ENCODE measurements at places on chromosomes 5 and 9. TPM values are rescaled to one million over a fixed set of nuclear protein-coding genes. Genes with fewer than 3 reads are reported as not detected.

DNA sequence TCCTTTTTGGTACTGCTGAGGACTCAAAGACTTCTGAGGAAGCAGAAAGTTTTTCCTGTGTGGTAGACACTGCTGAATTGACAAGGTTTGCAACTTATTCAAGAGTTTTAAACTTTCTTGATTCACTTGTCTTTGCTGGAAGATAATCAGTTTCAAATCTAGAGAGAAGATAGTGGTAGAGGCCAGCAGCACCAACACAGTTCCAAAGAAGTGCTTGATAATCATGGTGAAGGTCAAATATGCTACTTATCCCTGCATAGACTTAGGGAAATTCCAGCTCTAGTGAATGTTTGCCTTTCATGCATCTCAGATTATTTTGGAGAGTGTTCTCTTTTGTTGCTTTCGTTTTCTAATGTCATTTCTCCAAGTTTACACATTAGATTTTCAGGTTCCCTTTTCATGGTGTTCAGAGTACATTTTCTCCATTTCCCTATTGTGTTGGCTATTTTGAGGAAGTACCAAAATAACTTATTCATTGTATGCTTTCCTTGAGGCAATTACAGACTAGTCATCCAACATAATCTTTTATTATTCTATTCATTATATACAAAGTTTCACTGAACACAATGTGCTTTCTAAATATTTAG, 550 bp downstream of the IFNE start:
- peaks cover 5% of the 10 kb centered on the region for H3K4me1 ChIP-seq
- no peak overlapping the region for H3K27ac ChIP-seq
- peaks cover 8% of the 10 kb centered on the region for H3K27me3 ChIP-seq
- H3K4me3 ChIP-seq = no peak overlapping the region
- DNase-seq = no peak
- H3K36me3 ChIP-seq = no peaks in the 10 kb centered on the region

TAF11L14 gene
- not detected for total RNA-seq

DNA sequence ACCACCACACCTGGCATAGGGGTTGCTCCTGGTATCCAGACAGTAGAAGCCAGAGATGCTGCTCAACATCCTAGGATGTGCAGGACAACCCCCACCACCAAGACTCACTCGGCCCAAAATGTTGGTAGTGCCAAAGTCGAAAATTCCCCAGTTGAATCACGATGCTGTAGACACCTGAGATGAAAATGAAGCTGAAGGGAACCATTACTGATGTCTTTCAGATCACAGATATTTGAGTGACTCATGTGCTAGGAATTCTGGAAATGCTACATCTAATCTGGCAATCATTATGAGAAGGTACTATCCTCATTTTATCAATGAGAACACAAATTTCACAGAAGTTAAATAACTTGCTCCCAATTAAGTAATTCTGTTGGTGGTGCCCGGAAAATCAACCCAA, 21.0 kb upstream of the UBE2QL1 start:
- no peaks in the 10 kb centered on the region for H3K36me3 ChIP-seq
- H3K27ac ChIP-seq = no peak overlapping the region
- H3K4me1 ChIP-seq = no peaks in the 10 kb centered on the region

ATP10B gene
- not detected for total RNA-seq

MEGF10 gene
- total RNA-seq = not detected

DNA sequence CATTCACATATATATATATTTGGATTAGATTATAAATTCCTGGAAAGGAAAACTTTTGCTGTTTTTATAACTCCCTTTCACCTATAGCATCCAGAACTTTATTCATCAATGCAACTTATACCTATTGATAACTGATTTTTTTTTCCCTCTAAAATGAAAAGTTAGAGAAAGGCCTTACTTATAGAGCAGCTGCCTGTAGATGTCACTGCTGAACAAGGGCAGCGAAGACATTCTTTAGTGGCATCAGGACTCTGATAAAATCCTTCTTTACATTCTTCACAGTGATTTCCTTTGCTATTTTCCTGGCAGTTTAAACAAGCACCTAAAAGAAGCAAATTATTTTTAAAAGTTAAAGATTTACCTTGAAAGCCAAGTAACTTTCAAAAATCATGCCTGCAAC, 32.3 kb upstream of the CDK5RAP2 start:
- H3K36me3 ChIP-seq = peaks cover 4% of the 10 kb centered on the region
- no peak for DNase-seq
- H3K4me3 ChIP-seq = no peak overlapping the region
- no peaks in the 10 kb centered on the region for H3K4me1 ChIP-seq
- H3K27ac ChIP-seq = no peak overlapping the region
- no peaks in the 10 kb centered on the region for H3K27me3 ChIP-seq

DNA sequence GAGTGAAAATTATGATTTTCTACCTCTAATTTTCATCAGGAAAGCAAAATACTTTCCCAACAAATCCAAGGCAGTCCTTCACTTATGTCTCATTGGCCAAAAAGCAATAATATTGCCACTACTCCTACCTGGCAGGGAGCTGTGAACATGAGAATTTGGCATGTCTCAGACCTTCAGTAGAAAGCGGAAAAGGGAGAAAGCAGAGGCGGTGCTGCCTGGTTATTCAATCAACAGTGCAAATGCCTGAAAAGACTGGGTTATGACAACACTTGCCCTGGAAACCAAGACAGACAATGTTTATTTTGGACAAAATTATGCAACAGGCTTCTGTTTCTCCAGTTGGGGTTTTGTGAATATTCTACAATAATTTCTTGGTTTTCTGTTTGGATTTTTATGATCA, 194.4 kb downstream of the TAF11L14 start:
- no peak overlapping the region for H3K27ac ChIP-seq
- H3K4me1 ChIP-seq = no peaks in the 10 kb centered on the region
- DNase-seq = no peak
- H3K27me3 ChIP-seq = no peaks in the 10 kb centered on the region

PCDHGA5 gene
- total RNA-seq = 0.51 TPM

F2RL1 gene
- total RNA-seq = 0.09 TPM

IFNA17 gene
- total RNA-seq = not detected

RASEF gene
- total RNA-seq = not detected

DNA sequence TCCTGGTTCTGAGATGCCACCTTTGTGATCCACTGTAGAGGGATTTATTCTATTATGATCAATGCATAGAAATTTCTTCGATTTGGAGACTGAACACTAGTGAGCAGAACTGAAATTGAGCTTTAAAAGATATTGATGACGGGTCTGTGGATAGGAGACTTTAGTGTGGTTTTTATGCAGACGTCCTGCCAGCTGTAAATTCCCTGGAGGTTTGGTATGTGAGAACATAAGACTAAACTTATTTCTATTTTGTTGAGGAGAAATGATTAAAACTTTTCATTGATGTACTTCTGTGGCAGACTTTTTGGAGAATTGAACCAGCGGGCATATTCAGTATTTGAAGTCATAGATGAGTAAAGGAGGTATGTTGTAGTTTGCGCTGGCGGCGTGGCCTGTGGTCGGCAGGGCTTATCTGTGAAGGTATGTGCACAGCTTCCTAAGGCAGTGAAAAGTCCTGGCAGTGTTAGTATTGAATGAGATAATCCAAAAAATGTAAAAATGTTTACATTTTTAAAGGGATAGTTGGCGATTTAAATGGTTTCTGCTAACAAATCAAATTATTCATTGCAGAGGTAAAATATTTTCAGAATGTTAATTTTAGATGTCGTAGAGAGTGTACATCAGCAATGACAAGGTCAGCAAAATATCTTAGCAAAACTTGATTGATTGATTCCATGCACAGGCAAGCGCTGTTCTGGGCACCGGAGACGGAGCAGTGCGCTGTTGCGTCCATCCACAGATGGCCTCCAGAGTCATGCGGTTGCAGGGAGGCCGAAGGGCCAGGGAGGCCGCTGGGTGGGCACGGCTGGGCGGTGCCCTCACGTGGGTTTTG, 20.4 kb downstream of the TENT4A start:
- no peak for DNase-seq
- H3K4me3 ChIP-seq = no peak overlapping the region
- H3K4me1 ChIP-seq = peaks cover 66% of the 10 kb centered on the region
- H3K27me3 ChIP-seq = no peaks in the 10 kb centered on the region
- peaks cover 50% of the 10 kb centered on the region for H3K36me3 ChIP-seq

DNA sequence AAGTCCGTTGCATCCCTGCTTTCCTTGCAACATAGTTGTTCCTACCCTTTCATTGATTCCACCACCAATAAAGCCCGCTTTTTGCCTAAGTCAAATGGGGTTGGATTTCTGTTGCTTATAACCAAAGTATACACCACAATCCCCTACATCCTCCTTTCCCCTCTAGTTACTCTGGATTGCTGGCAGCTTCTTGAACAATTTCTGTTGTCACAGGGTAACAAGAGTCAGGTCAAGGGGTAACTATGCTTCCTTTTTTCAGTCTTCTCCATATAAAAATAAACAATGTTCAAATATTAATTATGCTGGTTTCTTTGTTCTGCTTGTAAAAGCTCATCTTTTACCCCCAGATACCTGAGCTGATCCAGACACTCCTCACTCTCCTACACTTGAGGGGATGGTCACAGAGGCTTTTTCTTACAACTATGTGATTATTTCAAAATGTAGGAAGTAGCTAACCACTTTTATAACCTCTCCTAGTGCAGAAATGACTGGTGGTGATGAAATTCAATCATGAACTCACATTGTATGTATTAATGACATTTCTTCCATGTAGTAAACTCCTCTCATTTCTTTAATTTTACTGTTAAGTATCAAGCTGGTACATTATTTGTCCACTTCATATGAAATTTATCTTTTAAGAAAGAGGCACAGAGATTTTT, 136.5 kb downstream of the SNX18 start:
- H3K27ac ChIP-seq = no peak overlapping the region
- H3K4me1 ChIP-seq = peaks cover 20% of the 10 kb centered on the region
- no peak overlapping the region for H3K4me3 ChIP-seq
- H3K27me3 ChIP-seq = no peaks in the 10 kb centered on the region
- no peak for DNase-seq

POLR1E gene
- 48.0 TPM for total RNA-seq

- no peak overlapping the region for H3K27ac ChIP-seq
- DNase-seq = no peak
- H3K36me3 ChIP-seq = no peaks in the 10 kb centered on the region
- no peaks in the 10 kb centered on the region for H3K4me1 ChIP-seq
These were observed 13.6 kb upstream of the MAST4 start for GRCh38 chr5:66582499-66583165.

TNC gene
- 1.9 TPM for total RNA-seq

- H3K4me3 ChIP-seq = no peak overlapping the region
- H3K36me3 ChIP-seq = no peaks in the 10 kb centered on the region
- no peak for DNase-seq
- H3K27me3 ChIP-seq = no peaks in the 10 kb centered on the region
- no peaks in the 10 kb centered on the region for H3K4me1 ChIP-seq
These were observed 633.1 kb upstream of the TYRP1 start for GRCh38 chr9:12060067-12060466.

SLC2A6 gene
- total RNA-seq = 6.1 TPM

DNA sequence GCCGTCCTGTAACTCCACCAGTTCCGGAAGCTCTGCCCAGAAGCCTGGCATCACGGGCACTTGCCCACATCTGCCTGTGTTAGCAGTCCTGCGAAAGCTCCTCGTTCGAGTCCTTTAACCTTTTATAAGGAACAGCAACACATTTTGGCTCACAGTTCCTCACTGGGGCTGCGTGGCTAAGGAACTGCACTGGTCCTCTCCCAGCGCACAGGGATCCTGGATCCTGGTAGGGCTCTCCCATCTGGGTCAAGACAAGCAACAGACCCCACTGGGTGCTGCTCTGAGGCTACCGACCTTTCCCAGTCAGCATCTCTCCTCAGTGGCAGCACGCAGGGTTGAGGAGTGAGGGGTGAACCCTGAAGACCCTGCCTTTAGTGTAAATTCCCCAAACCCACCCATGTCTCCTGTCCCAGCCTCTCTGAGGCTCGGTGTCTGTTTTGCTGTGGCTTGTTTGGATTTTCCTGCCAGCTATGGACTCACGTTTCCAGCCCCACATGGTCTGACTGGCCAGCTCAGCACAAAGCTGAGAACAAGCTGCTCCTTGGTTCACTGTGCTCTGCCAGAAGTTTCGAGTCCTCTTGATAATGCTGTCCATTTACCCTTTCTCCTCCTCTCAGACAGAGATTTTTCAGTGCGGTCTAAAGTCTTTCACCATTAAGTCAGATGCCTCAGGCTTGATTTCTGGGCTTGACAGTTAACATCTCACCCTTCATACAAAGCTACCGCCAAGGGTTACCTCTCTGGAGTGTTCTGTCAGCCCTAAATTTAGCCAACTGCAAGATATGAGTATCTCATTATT, 80.0 kb downstream of the AK8 start:
- peaks cover 2% of the 10 kb centered on the region for H3K4me1 ChIP-seq
- peaks cover 38% of the 10 kb centered on the region for H3K27me3 ChIP-seq
- no peak overlapping the region for H3K4me3 ChIP-seq
- no peak for DNase-seq
- H3K27ac ChIP-seq = no peak overlapping the region
- no peaks in the 10 kb centered on the region for H3K36me3 ChIP-seq

DNA sequence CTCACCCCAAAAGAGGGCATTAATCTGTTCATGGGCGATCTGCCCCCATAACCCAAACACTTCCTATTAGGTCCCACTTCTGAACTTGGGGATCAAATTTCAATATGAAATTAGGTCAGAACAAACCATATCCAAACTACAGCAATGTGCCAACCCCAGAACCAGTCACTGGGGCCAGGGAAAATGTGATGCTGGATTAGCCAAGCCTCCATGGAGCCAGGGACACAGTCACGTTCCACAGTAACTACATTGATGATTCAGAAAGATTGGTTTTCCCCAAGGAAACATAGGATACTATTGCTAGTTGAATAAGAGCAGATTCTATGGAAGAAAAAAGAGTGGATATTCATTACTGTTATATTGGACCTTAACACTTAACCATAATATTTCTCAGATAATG, 84.2 kb downstream of the GIN1 start:
- H3K4me1 ChIP-seq = no peaks in the 10 kb centered on the region
- H3K27ac ChIP-seq = no peak overlapping the region
- H3K27me3 ChIP-seq = peaks cover 10% of the 10 kb centered on the region
- no peak overlapping the region for H3K4me3 ChIP-seq
- H3K36me3 ChIP-seq = no peaks in the 10 kb centered on the region

GRCh38 chr5:118554981-118555380, 433.4 kb downstream of the DTWD2 start:
- no peak overlapping the region for H3K27ac ChIP-seq
- H3K4me1 ChIP-seq = no peaks in the 10 kb centered on the region
- H3K36me3 ChIP-seq = no peaks in the 10 kb centered on the region

- H3K27me3 ChIP-seq = no peaks in the 10 kb centered on the region
- H3K4me3 ChIP-seq = no peak overlapping the region
- no peak for DNase-seq
- H3K36me3 ChIP-seq = peaks cover 24% of the 10 kb centered on the region
- no peak overlapping the region for H3K27ac ChIP-seq
These were observed 18.8 kb downstream of the SMIM32 start for GRCh38 chr5:136174021-136174659.

DNA sequence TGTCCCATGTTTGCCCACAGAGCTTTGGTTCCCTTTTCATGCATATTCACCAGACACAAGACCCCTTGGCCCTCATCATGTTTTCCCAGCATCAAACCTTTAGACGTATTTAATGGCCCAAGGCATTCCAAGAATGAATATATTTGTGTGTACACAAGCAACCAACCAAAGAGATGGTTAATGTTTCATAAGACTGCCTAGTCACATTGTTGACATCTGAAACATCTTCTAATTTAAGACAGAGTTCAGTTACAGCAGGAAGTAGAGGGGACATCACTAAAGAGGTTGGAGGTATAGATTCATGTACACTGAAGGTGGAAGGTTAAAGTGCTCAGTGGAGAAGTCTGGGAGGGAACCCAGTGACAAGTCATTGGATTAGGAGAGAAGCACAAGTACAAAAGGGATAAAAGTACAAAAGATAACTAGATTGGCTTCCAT, 49.1 kb downstream of the SUSD1 start:
- peaks cover 17% of the 10 kb centered on the region for H3K36me3 ChIP-seq
- no peak overlapping the region for H3K4me3 ChIP-seq
- no peak overlapping the region for H3K27ac ChIP-seq
- no peaks in the 10 kb centered on the region for H3K27me3 ChIP-seq

Measured in activated T-helper 2 cell treated with anti-CD3 and anti-CD28 coated beads, Interferon-gamma antibody, Interleukin-2, Interleukin-4, amounts not matched to agents 10 μg/mL and 5 μg/mL and 100 μg/mL, durations not matched to agents 14 hours and 24 hours and 36 hours (primary cell).